ENCODE measurements at places on chromosomes 13 and 19.

- no peak for DNase-seq
Observed at GRCh38 chr19:41696402-41697197, 8.5 kb upstream of the CEACAM7 start.

GRCh38 chr13:103431856-103432255 is 365.6 kb upstream of the SLC10A2 start:
- no peak for DNase-seq

- no peak for DNase-seq
Observed at GRCh38 chr13:114122127-114122511, 10.3 kb downstream of the RASA3 start.

- DNase-seq, result no peak
Observed at GRCh38 chr13:70893832-70894231, 785.6 kb upstream of the KLHL1 start.

DNA sequence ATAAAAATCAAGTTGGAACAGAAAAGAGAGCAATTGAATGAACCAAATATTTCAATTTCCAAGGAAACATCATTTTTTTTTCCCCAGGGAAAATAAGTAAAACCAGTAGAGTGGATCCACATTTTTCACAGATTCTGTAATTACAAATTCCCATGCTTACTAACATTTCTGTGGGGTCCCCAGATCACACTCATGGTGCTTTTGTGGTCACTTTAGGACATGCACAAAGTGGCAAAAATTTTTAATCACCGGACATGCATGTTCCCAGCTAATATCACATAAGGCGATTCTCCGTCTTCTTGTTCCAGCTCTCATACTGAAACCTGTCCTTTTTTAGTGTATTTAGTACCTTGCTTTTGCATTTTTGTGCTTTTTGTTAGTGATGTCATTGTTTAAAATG is 748.2 kb upstream of the SLITRK1 start:
- no peak for DNase-seq

DNA sequence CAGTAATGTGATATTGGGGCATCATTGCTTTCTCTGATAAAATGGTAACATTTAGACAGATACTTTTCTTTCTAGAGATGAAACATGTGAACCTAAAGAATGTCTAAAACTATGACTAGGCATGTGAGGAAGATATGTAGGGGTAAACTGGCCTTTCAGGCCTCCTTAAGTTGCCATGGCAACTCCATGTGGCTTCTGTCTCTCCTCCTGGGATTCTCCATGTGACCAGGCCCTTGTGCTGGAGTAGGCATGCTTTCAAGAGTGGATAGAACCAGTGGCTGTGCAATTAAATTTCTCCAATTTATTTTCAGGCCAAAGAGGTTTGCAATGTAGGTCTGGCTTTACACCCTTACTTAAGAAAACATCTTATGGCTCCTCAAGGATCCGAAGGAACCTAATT is 130.8 kb downstream of the OLFM4 start:
- DNase-seq, result no peak

DNA sequence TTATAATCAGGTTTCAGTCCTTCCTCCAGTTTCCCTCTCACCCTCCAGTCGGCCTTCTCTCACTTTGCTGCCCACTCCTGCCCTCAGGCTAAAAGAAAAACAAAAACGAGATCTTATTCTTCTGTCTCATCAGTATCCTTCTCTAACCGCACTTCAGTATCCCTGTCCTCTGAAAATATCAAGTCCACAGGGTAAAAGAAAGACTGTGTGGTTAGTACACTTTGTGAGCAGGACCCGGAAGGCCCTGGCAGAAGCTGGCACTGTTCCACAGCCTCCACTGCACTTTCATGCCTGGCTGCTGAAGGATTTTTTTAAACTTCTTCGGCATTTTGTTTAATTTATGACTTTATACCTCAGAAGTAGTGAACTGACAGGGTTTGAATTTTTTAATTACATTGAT is 51.8 kb downstream of the TM9SF2 start:
- no peak for DNase-seq

DNA sequence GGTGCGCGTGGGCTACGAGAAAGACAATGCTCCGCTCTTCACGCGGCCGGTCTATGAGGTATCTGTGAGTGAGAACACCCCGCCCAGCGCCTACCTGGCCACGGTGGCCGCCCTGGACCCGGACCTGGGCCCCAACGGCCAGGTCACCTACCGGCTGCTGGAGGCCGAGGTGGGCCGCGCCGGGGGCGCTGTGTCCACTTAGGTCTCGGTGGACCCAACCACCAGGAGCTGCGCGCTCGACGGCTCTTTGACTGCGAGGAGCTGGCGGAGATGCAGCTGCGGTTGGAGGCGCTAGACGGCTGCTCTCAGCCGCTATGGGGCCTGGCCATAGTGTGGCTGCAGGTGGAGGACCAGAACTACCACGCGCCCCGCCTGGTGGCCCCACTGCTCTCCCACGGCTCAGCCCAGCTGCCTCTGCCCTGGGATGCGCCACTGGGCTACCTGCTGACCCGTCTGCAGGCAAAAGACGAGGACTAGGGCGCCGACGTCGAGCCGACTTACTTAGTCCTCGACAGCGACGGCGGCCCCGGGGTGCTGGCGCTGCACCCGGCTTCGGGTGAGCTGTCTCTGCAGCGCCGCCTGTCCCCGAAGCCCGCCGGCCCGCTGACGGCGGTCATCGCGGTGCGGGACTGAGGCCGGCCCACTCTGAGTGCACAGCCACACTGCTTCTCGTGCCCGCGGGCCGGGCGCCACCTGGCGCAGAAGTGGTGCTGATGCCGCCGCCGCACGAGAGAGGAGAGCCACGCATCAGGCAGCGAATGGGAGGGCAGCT is 173.0 kb downstream of the OLFM4 start:
- no peak for DNase-seq

Measured in naive thymus-derived CD8-positive, alpha-beta T cell (primary cell).